ENCODE measurements at places on chromosomes 7 and 10.
A peak's percentile ranks its signal among the peaks of the same experiment; 100 is the strongest.

DNA sequence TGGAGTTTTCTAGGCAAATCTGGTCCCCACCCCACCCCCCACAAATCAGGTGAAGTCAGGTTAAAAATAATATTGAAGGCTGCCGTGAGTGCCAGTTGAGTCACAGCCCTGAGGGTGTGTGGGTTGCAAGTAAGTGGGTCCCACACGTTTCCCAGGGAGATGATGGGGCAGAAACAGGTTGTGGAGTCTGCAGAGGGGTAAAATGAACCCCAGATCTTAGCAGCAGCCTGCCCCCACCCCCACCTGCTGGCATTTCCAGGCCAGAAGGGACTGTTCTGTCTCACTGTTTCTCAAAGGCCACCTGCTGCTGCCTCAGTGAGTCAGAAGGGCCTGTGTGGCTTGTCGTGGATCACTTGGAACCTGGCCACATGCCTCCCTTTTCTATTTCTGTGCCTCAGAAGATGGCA is 59.8 kb upstream of the SMNDC1 start:
- DNase-seq: no peak

DNA sequence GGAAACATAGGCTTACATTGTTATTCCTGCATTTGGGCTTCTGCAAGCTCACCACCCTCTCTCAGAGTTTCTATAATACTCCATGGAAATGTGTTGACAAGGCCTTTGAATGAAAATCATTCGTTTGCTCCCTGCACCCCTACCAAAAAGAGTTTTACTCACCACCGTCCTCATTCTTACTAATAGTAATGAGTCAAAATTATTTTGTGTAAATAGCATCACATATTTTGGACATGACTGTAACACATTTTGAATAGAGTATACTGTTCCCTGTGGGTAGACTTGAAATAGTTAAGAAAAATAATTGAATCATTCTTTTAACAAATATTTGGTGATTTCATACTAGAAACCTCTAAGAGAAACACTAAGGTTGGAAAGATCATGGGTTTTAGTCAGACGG is 84.6 kb downstream of the AKAP9 start:
- DNase-seq: no peak

GRCh38 chr7:7989616-7990440 is 21.2 kb downstream of the GLCCI1 start:
- DNase-seq: no peak

DNA sequence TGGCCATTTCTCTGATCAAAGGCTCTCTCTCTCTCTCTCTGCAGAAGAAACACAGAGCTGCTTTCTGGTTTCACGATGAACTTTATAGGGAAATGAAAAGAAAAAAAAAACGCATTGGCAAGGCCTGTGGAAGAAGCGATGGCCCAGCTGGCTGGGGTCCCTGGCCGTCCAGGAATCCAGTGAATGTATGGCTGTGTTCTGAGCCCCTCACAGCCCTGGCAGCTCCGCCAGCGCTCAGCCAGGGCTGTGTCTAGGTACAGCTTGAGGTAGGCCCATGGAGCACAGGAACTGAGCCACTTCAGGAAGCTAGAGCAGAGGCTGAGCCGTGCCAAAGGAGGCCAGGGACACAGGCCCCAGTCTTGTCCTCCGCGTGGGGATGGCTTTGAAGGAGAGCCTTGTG is 13.1 kb upstream of the UCMA start:
- DNase-seq: no peak

DNA sequence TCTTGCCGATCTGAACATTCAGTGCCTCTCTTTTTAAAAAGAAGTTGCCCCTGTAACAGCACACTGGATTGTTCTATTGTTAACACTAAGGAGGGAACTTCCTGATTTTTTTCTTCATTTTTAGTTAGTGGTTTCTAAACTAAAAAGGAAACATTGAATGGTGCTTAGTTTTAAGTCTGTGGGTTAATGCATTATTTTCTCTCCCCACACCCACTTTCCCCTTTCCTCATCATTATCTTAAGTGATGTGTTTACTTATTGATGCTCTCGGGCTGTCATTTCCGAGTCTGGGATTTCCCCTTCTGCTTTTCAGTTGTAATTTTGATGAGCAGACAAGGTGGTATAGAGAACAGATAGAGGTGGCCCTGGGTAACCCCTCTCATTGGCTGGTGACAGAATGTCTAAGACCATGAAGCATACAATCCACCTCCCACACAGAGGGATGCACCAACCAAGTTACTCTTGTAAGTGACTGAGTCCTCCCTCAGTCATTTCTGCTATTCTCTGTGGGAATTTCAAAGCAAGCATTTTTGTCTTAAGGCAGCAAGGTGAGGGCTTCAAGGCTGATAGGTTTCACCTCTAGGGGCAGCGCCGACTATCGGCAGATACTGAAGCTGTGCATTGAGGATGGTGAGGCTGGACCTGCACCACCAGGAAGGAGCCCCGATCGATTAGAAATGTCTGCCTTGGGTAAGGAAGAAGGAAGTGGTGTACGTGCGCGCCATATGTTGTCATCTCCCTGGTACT is 49.5 kb downstream of the CHN2 start:
- DNase-seq: no peak

DNA sequence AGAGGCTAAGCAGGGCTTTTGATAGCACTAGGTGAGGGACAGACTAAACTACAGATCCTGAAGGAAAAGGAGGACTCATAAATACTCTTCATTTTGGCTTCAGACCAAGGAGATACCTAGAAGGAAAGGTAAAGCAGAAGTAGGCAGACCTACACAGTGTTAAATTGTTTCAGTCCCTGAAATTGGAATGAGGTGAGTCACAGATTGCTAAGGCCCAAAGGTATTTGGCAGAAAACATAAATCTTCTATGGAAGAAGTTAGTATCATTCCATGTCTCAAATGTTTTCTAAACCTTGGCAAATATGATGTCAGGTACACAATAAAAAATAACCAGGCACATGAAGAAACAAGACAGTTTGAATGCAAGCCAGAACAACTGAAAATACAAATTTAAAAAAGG is 30.0 kb downstream of the MTERF1 start:
- DNase-seq: no peak

DNA sequence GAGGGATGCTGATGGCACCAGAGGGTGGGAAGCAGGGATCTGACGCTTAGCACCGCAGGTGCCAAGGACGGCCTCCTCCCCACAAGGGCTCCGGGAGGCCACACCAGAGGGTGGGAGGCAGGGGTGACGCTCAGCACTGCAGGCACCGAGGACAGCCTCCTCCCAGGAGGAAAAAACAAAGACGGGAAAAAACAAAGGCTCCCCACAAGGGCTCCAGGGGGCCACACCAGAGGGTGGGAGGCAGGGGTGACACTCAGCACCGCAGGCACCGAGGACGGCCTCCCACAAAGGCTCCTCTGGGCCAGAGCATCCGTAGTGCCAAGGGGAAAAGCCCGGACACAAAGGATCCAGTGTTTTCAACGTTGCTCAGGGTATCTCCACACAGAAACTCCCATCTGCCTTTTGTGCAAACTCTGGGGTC is 25.6 kb downstream of the DIP2C start:
- DNase-seq: peak; percentile 61

DNA sequence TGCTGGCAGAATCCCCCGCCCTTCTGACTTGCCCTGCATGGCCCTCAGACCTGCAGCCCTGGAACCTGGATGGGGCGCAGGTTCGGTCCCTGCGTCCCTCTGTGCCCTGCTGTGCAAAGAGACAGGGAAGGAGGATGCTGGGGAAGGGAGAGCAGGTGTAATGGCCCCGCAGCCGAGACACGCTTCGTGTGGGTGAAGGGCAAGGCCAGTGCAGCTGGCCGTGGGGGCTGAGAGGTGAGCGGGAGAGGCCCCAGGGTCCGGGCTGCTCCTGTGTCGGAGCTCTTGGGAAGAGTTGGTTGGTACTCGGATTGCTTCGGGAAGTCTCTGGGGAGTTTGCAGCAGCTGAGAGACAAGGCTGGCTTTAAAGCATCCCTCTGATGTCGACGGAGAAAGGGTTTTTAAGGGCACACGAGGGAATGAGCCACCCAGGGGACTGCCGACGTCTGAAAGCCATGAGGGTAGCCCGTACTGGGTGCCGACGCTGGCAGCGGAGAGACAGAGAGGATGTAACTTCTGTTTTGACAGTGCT is 6.5 kb downstream of the ELFN1 start:
- no peak for DNase-seq

- no peak for DNase-seq
Observed at GRCh38 chr7:100585511-100586265, at the start of gene LRCH4. LRCH4 (minus strand) TSS chr7:100586129; CDS start chr7:100586100, 29 bp downstream.

DNA sequence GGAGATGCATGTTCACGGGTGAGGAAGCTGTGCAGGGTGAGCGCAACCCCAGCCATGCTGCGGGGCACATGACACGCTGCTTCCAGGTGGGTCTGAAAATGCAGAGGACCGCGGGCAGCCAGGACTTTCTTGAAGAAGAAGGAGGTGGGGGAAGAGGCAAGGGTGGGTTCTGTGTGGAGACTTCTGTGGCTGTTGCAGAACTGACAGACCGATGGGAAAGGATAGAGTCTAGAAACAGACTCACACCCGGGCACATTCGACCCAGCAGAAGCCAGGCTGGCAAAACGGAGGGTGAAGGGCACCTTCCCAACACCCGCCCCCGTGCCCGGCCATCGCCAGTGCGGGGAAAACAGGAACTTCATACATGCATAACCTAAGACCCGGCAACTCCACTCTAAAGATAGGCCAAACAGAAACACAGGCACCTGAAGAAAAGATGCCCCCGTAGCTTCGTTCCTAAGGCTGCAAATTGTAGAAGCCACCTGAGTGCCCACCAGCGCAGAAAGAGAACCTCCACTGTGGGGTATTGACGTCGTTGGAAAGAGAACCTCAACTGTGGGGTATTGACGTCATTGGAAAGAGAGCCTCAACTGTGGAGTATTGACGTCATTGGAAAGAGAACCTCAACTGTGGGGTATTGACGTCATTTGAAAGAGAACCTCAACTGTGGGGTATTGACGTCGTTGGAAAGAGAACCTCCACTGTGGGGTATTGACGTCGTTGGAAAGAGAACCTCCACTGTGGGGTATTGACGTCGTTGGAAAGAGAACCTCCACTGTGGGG is 4.8 kb upstream of the KNDC1 start:
- DNase-seq: no peak

GRCh38 chr7:98296833-98297232 is 15.3 kb downstream of the BRI3 start:
- DNase-seq: no peak
